ENCODE measurements at places on chromosomes 1 and 21.

DNA sequence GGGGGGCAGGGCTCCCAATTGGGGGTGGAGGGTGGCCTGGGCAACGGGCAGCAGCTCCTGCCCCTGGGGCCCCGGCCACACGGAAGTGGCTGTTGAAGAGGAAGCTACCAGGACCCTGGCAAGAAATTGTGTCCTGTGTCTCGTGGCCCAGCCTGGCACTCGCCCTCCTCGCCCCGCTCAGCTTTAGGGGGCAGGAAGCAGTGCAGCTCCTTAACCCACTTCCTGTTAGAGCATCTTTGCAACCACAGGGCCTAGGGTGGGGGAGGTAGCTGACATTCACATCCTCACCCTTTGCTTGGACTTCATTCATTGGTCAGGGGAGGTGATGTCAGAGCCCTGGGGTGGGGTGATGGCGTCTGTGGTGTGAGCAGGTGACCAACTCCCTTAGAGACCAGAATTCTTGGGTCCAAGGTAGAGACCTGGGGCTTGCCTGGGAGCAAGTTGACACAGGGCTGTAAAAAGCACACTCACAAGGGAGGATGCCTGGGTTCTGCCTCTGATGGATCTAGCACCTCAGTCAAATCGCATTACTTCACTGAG lies at the start of gene ARHGAP30:
TSS of gene ARHGAP30 (minus strand) at position 161 of the 540 bp plus-strand sequence. CDS start 267 bp downstream, outside the sequence.
- DNase-seq = no peak

DNA sequence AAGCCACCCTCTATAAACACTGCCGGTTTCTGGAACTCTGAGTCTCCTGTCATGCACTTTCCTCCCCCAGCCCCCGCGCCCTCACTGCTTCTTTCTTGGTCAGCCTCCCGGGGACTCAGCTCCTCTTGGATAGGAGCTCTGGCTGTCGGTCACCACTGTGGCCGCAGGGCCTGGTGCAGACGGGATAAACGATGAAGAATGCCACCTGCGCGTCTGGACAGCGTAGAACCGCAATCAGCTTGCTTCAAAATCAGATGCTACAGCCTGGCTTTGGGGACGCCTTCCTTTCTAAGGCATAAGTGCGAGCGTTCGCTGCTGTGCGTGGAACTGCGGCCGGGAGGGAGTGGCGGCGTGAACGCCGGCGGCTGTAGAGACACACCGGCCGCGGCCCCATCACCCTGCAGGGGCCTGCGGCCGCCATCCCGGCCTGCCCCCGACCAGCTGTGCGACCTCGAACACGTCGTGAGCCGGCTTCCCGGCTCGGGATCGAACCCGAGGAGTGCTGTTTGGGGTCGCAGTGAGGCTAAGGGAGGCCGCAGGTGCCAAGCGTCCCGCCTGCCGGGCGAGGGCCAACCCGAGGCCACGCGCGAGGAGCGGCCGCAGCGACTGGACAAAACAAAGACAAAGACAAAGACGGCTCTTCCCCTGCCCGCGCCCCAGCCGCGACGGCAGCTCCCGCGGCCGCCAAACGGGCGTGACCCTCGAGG lies 688 bp downstream of the PTTG1IP start:
- peak; percentile 56 for DNase-seq

- DNase-seq = no peak
Observed at GRCh38 chr1:115761601-115762302, 6.8 kb downstream of the CASQ2 start.

DNA sequence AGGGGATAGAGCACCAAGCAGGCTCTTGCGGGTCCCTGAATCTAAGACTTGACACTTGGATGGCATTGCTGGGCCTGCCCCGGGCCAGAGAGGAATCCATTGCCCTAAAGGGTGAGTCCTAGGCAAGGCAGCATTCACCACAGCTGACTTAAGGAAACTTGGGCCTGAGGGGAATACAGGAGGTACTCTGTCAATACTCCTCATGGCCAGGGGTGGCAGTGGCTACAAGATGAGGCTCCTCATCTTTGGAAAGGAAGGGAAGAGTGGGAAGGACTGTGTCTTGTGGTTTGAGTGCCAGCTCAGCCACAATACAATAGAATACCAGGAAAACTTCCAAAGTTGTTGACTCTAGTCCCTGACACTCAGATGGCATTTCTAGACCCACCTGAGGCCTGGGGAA lies 5.1 kb downstream of the KRTAP22-1 start:
- DNase-seq = no peak

- no peak for DNase-seq
Observed at GRCh38 chr1:191255354-191256054, 777.8 kb upstream of the BRINP3 start.

GRCh38 chr1:196372896-196373536 lies 235.2 kb downstream of the KCNT2 start:
- DNase-seq = peak; percentile 12

GRCh38 chr1:63612971-63613370 lies 19.8 kb downstream of the PGM1 start:
- DNase-seq = no peak

GRCh38 chr1:167630568-167631385 lies 745 bp downstream of the RCSD1 start:
- DNase-seq = no peak

DNA sequence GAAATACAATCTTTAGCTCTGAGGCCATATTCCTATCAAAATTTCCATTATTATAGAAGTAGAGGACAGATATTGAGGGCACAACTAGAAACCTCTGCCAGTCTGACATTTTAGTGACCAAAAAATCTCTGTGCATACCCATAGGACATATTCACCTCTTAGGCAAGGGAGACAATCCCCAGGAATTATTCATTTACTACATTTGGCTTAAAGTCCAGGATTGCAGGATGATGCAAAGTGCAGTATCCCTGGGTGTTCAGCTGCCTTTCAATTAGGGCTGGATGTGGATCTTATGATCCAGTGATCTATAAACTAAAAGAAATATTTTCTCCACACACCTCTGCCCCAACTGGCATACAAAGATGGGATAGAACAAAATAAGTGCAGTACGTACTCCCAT lies 50.9 kb downstream of the PTGS2 start:
- no peak for DNase-seq

DNA sequence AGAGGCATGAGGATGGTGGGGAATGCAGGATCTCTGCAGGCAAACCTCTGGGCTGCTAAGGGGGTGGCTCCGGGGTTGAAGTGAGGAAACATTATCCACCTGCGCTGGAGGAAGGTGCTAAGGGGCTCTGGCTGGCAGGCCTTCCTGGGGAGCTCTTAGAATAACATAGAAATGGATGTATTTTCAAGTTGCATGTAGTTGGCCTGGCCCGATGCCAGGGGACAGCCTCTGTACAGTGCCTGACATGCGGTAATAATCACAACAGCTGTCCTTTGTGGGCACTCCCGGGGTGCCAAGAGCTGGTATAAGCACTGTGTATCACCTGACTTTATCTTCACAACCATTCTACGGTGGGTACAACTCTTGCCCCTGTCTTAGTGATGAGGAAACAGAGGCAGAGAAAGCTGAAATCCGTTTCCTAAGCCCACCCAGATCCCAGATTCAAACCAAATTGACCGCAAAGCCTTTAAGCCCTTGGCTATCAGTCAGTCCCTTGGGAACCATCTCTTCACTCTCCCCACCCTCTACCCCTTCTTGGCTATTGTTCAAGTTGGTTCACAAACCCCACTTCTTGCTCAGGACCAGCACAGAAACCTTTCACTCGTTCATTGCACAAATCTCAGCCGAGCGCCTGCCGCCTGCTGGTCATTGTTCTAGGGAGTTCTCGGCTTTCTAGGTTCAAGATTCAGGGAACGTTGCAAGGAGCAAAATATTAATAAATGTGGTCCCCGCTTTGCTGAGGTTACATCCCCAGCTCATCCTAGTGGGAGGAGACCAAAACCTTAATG lies 30.9 kb downstream of the PADI4 start:
- no peak for DNase-seq

- DNase-seq = no peak
Observed at GRCh38 chr1:53319296-53320101, 8.4 kb downstream of the LRP8 start.

- no peak for DNase-seq
Observed at GRCh38 chr1:67393240-67393639, 37.0 kb downstream of the SERBP1 start.

DNA sequence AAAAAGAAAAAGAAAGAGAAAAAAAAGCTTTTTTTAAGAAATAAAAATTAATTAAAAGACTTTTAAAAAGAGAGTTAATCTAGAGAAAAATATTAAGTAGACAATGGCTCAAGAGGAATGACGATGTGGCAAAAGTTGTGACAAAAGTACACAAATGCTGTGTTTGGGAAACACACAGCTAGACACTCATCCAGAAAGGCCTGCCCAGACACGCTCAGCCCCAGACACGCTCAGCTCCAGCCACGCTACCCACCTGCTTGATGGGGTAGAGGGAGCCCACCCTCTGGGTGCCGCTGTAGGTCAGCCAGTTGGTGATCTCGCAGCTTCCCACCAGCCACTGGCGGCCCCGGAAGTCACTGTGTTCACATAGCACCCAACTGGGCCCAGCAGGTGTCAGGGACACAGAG lies 10.2 kb downstream of the CD52 start:
- no peak for DNase-seq

DNA sequence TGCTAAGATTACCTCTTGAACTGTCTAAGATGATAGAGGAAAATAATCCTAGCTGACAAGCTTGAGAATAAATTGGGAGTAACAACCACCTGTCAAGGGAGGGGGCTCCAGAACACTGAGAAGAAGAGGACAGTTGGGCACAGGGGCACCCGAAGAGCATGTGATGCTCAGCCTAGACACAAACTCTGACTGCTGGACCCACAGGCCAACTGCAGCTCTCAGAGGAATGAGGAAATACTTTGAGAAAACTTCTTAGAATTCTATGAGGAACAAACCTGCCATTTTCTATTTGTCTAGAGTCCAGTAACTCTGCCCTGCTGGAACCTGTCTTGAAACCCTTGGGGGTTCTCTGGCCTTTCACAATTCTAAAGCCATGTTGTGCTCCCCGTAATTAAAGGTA lies 124.1 kb upstream of the KCNK2 start:
- no peak for DNase-seq

- DNase-seq = peak; percentile 35
Observed at GRCh38 chr1:218521414-218522169, 176.5 kb downstream of the TGFB2 start.

DNA sequence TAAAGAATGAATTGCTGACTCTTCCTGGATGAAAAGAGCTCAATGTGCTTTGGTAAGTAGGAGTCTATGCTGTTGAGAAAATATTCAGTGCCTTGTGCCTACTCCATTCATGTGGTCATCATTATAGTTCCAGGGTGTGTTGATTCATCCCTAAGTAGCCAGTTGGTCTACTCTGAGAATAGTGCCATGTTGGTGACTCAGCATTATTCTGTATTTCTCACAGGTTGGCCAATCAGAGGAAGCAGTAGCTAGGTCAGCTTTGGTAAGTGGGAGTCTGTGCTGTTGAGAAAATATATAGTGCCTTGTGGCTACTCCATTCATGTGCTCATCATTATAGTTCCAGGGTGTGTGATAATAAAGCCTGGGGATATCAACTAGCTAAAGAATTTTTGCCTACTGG lies 397.3 kb downstream of the AGBL4 start:
- no peak for DNase-seq

- no peak for DNase-seq
Observed at GRCh38 chr1:25257196-25257595, 9.9 kb upstream of the RSRP1 start.

- peak; percentile 99 for DNase-seq
Observed at GRCh38 chr1:227805606-227806197, 9.8 kb upstream of the PRSS38 start.

- peak; percentile 66 for DNase-seq
Observed at GRCh38 chr1:31891280-31891679, 46.9 kb downstream of the PTP4A2 start.

DNA sequence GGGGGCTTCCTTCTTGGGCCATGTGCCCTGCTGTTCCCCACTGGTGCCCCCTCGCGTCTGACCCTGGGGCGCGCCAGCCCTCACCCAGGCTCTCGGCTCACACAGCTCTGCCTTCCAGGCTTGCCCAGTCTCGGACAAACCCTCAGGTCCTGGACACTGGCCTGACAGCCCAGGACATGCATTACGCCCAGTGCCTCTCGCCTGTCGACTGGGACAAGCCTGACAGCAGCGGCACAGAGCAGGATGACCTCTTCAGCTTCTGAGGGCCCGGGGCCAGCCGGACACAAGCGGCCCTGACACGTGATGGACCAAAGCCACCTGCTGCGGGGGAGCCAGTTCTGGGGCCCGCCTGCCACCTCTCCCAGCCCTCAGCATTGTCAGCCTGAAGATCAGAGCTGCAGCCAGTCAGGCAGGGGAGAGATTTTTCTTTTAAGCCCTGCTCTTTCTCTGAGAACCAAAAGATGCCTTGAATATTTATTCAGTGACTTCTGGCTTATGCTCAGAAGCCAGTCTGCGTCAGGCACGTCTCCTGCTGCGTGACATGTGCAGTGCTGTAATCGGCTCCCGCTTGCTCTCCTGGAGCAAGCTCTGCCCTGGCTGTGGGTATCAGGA lies 23.4 kb downstream of the LDLRAP1 start:
- DNase-seq = no peak

- DNase-seq = peak; percentile 57
Observed at GRCh38 chr1:22039594-22040285, 12.8 kb upstream of the CDC42 start.

DNA sequence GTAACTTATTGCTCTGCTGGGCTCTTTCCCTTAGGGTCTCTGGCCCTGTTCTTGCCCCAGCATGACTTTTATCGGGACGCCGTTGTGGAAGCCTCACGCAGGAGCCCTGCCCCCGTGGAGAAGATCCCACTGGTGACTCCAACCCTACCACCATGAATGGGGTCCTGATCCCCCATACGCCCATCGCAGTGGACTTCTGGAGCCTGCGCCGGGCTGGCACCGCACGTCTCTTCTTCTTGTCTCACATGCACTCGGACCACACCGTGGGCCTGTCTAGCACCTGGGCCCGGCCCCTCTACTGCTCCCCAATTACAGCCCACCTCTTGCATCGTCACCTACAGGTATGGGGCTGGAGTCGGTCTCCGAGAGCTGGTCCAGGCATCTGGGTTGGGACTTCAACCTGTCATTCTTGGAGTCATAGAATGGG lies 322 bp downstream of the DCLRE1B start:
- peak; percentile 26 for DNase-seq

DNA sequence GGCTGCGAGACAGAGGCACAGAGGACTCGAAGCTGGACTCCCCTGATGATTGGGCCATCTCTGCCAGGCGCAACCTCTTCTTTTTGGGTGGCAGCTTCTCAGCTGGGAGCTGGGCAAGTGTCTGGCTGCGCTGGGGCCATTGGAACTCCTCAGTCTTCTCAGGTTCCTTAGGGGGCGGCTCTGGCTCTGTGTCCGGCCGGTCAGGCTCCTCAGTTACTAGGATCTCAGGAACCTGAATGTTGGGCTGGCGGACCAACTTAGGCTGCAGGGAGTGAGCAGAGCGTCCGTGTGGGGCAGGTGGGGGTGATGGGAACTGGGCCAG lies 97.5 kb upstream of the EDN2 start:
- DNase-seq = no peak

- DNase-seq = no peak
Observed at GRCh38 chr1:233364695-233365539, 37.4 kb downstream of the MAP3K21 start.

- no peak for DNase-seq
Observed at GRCh38 chr1:199725002-199725565, 302.4 kb upstream of the NR5A2 start.

All from mammary epithelial cell (primary cell).